ENCODE measurements at places on chromosomes 16 and 17.

GRCh38 chr17:1216217-1217088, 36.7 kb upstream of the ABR start:
- DNase-seq: no peak

- no peak for DNase-seq
Observed at GRCh38 chr17:28702752-28703150, 8.9 kb downstream of the PROCA1 start.

GRCh38 chr17:59141860-59142259, 13.1 kb downstream of the SKA2 start:
- DNase-seq: no peak

- no peak for DNase-seq
Observed at GRCh38 chr17:17671369-17672129, 9.7 kb upstream of the RAI1 start.

DNA sequence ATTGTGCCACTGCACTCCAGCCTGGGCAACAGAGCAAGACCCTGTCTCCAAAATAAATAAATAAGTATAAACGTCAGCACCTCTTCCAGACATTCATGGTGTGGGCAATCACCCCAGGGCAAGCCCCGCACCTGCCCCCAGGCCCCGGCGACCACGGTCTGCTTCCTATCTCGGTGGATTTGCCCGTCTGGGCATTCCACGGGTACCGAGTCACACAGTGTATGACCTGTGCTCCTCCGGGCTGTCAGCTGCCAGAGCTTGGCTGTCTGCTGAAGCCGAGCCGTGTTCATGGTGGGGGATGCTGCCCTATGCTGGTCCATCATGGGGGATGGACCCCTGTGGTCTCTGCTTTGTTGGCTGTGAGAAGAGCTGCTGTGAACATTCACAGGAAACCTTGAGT, 15.4 kb downstream of the CYBC1 start:
- DNase-seq: no peak

DNA sequence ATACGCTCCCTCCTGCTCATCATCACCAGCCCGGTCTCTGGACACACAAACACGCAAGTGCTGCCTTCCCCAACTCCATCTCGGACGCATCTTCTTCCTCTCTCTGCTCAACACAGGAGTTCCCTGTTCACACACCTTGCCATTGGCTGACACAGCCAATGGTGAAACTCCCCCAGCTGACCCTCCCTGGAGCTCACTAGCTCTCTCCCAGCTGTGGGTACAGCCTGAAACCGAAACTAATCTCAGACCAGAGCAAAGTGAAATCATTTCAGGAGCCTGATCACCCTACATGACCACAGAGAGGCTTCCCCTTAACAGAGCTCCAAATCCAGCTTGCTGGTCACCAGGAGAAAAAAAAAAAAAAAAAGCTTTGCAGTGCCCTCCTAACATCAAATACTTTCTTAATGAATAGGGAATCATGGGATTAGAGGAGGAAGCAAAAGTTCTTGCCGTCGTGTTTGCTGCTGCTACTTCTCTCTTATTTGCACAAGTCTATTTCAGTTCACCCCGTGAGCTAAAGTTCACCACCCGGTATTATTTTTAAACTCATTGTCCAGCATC, 8.3 kb downstream of the CUEDC1 start:
- no peak for DNase-seq

All from activated gamma-delta T cell treated with Interleukin-2 at 50 U/mL for 16 hours (primary cell).